D341Med (cell line): ENCODE measurements at places on chromosomes 13 and 19.

GRCh38 chr19:41792513-41793413 lies 3.6 kb upstream of the CEACAM3 start:
- peak; percentile 81 for DNase-seq

- no peak for DNase-seq
Measured at GRCh38 chr13:114078461-114079451, 53.7 kb downstream of the RASA3 start.

DNA sequence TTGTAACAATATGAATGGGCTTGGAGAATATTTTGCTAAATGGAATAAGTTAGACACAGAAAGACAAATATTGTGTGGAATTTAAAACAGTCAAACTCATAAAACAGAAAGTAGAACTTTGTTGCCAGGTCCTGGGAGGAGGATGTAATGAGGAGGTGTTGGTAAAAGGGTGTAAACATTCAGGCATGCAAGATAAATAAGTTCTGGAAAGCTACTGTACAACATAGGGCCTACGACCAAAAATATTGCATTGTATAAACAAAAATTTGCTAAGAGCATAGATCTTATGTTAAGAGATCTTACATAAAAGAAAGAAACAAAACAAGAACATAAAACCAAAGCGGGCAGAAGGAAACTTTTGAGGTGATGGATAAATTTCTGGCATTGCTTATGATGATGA lies 1907.8 kb upstream of the PCDH20 start:
- DNase-seq = no peak

DNA sequence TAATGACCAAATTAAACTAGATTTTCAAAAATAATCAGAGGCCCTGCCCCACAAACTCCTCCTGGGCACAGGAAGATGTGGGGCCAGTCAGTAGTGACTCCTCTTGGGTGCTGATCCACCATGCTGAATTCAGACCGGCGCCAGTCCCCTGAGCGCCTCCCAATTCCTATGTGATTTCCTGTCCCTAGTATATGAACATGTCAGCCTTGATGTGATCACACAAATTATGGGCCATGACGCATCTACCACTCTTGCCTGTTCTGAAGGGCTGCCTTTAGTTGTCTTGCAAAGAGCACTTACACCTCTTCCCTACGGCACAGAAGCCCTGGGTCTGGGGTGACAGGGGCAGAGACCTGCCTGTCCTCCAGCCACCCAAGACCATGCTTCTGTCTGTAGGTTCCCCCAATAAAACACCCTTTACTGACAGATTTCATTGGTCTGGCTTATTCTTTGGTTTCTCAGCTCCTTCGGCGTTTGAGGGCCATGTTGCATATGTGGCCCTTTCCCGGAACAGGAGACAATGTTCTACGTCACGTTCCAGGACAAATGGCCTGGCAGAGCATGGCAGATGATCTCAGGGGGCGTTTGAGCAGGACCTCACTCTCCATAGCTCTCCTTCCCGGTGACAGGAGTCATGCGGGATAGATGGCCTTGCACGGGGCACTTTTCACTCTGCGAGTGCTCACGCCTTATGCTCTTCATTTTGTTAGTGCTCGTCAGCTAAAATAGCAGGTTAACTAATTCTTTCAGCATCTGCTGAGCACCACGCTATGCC lies 5.6 kb upstream of the ATP11A start:
- no peak for DNase-seq

GRCh38 chr13:48682436-48682835 lies 28.7 kb downstream of the CYSLTR2 start:
- DNase-seq = no peak
